ENCODE measurements at places on chromosomes 6 and 20.

GRCh38 chr6:150713487-150713886 is 113.8 kb downstream of the PLEKHG1 start:
- no peak for DNase-seq

- DNase-seq = no peak
These were observed 4.7 kb upstream of the ZDHHC14 start for GRCh38 chr6:157376241-157376640.

DNA sequence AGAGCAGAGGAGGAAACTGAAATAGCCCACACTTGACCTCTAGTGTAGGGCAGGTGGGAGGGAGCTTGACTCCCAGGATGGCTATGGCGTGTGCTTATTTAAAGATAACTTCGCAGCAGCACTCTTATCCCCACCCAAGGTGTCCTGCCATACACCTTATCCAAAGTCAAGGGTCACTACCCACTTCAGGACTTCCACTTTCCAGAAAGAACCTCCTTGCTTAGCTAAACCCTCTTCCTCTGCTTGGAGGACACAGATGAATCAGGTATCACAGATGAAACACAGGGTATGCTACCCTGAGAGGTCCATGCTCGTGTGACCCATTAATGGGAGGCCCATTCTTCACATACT is 2.3 kb downstream of the RIN2 start:
- DNase-seq = no peak

DNA sequence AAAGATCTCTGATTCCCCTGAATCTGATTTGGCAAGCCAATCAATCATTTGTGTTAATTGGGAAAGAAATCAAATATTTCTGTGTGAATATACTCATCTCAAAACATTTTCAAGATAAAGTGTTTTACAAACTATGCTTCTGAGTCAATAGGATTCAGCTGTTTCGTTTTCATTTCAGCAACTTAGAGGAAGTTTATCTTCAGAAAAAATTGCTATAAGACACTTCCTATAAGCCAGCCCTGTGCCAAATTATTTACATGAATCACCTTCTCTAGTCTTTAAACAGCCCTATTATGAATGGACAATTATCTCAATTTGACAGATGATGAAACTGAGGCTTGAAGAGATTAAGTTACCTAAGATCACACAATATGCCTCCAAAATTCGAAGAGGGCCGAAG is 10.9 kb downstream of the DEFB129 start:
- DNase-seq = no peak

- DNase-seq = no peak
These were observed 19.8 kb downstream of the IBTK start for GRCh38 chr6:82227770-82228169.

- DNase-seq = no peak
These were observed 26.1 kb upstream of the KCNQ5 start for GRCh38 chr6:72595812-72596211.

GRCh38 chr6:161590961-161591627 is 317.2 kb upstream of the AGPAT4 start:
- no peak for DNase-seq

DNA sequence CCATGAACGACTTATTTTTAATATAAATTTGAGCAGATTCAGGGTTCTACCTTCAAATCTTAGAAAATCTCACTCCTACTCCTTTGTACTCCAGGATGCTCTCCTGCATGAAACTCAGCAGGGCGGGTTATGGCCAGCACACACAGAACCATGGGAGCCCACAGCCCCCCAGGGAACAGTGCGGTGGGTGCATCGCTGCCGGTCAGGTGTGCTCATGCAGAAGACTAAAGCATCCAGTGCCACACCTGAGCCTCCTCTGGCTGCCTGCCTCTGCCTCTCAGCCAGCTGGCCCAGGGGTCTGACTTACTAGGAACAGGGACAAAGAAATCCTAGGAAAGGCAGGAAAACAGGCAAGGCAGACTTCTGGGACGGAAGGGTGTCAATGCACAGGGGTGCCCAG is 31.8 kb downstream of the EZR start:
- DNase-seq = no peak

GRCh38 chr6:104606361-104606760 is 253.4 kb downstream of the HACE1 start:
- DNase-seq = no peak

DNA sequence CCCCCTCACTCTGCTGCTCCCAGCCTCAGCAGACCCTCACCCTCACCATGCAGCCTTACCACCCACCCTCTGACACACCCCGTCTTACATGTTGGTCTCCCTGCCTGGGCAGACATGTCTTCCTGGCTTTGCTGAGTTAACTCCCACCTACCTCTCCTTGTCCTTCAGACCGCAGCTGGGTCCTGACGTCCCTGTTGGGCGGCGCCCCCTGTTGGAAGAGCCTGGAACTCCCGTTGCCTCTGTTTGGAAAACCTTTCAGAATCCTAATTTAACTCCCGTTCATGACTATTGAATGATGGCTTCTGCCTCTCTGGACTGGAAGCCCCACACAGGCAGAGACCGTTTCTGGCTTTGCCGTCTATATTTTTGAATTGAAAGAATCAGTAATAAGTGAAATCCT is 245.1 kb downstream of the MYLK4 start:
- no peak for DNase-seq

GRCh38 chr6:5809450-5809849 is 197.3 kb downstream of the NRN1 start:
- DNase-seq = no peak

DNA sequence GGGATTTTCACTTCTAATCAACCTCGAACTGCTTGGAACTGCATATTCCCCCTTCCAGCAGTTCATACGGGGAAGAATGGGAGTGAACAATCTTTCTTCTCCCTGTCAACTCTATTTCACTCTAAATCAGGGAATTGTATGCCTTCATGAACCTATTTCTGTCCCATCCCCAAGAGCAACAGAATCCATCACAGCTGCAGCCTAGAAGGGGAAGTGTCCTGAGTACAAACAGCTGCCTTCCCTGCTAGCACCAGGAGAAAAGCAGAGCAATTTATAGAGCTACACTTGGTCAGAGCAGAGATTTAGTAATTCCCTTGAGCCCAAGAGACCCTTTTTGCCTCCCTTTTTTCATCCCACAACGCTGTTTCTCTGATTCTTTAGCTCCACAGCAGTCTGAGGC is 208.4 kb downstream of the ADGRG6 start:
- no peak for DNase-seq

- DNase-seq = no peak
These were observed 185.9 kb downstream of the TRIM27 start for GRCh38 chr6:28737750-28738395.

GRCh38 chr6:113476937-113477839 is 380.0 kb upstream of the MARCKS start:
- no peak for DNase-seq

- DNase-seq = no peak
These were observed 114.3 kb upstream of the SYNCRIP start for GRCh38 chr6:85756982-85757381.

GRCh38 chr6:122997541-122998150 is 1.6 kb downstream of the CLVS2 start:
- no peak for DNase-seq

DNA sequence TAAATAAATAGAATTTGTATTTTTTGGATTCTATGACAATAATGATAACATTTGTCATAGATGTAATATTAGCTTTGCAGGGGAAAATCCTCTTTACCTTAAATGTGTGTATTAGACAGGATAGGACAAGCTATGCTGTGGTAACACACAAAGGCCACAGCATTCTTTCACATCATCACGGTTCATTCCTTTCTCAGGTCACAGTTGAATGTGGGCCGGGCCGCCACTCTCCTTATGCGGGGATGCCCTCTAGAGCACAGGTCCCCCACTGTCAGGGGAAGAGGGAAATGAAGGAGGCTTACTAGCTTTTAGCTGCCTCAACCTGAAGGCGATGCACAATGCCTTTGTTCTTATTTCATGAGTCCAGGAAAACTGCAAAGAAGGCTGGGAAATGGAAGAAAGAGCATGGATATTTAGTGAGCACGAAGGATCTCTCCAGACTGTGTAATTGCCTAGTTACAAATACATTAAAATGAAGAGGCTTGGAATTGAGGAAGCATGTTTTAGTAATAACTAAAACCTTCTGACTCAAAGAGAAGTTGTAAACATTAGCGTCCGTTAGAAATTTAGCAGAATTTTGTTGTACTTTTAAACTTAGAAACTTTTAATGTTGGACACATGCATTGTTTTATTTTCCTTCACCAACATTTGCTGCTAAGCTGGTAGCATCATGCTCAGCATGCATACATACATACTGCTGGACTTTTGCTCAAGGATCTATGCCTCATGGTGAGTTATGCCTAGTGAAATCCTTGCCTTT is 248.9 kb upstream of the FOXQ1 start:
- DNase-seq = no peak

DNA sequence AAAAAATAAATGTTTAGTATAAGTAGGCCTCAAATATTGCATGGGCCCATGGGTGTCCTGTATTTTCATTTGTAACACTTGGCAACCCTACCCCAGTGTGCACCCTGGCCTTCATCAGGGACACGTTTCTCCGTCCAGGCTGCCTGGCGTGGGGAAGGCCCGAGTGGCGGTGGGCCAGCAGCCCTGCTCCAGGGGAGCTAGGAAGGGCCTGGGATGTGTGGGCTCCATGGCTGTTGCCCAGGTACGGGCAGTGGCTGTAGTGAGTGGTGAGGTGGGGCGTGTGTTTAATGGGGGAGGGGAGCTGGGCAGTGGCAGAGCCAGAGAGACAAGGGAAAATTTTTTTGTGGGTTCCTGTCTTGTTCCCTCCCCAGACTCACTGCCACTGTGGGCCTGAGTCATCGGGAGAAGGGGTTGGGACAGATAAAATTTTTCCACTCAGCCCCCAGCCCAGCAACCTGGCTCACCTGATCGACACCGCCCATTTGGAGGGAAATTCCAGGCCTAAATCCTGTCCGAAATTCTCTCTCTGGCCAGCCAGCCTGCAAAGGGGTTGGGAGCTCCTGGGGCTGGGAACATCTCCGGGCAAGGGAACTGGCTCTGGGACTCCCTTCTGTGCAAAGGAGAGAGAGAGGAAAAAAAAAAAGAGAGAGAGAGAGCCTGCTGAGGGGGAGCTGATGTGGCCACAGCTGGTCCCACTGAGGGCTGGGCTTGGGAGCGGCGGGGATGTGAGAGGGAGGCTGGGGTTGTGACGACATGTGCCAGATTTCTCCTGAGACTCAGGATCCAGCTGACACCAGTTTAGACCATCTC is 32.5 kb upstream of the VEGFA start:
- DNase-seq = no peak

DNA sequence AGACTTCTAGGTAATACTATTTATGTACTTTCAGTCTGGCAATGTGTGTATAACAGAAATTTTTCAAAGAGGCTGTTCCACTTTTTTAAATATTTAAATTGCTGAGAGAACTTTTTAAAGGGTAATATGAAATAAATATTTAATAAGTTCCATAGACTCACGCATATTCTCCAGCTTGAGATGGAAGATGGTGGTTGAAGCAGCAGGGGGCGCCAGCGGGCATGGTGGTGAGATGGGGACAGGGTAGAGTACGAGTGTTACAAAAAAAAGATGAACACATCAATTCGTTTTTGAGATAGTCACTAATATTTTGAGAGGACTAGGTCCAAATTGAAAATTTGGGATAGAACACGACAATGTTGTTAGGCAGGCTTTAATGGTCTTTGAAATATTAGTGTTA is 68.4 kb downstream of the RSPO3 start:
- peak; percentile 41 for DNase-seq

GRCh38 chr6:34484899-34485298 is 19.0 kb downstream of the PACSIN1 start:
- DNase-seq = peak; percentile 73

DNA sequence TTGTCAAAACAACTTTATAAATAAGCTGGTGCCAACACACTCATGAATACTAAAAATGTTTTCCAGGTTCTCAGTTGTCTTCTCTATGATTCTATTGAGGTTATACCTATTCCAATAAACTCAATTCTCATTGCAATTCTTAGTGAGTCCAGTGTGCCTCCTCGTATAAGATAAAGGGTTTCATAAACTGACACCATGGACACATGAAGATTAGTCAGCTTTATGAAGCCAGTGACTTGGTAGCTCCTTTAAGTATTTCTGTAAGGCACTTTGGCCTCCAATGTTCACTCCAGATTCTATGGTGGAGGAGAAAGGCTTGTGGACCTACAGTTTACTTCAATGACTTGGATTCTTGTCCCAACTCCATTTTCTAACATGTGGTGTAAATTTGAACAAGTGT is 521.3 kb upstream of the JARID2 start:
- no peak for DNase-seq

DNA sequence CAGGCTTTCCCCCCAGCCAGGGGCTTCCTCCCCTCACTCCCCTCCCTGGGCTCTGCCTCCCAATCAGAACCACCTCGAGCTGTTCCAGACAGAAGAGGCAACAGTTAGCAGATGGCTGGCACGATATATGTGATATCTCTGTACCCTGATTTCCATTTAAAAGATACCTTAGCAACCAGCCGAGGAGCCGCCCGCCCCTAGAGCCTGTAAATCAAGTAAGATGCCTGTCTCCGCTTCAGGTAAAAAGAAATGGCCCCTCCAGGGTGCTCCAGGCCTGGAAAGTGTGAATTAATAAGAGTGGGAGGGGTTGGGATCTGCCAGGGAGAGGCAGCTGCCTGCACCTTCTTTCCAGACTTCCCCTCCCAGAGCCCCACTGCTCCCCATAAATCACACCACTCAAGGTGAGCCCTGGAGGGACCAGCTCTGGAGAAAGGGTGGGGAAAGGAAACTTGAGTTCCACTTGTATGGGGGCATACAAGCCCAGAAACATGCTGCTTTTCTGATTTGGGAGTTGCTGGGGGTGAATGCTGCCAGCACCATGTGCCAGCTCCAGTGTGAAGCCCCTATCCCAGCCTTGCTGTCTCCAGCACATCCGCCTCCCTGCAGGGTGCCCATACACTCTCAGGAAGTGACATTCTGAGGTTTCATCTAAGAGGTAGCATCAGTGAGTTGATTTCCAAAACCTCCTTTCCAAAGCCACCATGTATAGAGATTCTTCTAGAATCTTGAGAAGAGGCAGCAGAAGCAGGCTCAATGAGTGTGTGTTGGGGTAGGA is 148.0 kb downstream of the LRFN2 start:
- no peak for DNase-seq

GRCh38 chr20:44008806-44009678 is 94.4 kb downstream of the TOX2 start:
- DNase-seq = no peak

GRCh38 chr20:21027569-21027968 is 78.6 kb downstream of the LINC00237 start:
- DNase-seq = no peak

DNA sequence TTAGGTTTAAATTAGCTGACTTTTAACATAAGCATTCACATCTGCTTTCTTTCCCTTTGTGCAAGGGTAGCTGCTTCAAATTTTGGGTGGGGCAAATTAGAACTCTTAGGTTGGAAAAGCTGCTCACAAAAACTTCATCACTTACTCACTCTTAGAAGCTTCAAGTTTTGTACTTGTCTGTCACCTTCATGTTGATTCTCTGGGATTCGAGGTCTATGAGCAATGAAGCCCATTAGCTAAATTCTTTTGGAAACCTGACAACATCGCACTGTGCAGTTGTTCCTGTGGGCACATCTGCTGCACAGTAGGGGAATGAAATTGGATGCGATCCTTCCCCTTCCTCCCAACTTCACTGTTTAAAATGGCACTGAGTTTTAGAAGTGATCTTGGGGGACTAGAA is 156.1 kb downstream of the UBE3D start:
- DNase-seq = no peak
